Psoas muscle (tissue), 8 donors: ENCODE measurements at places on chromosomes 2 and 18. TPM values are rescaled to one million over a fixed set of nuclear protein-coding genes. Genes with fewer than 3 reads are reported as not detected.

- DNase-seq: no peak
- peaks cover 10% of the 10 kb centered on the region for H3K4me1 ChIP-seq
- no peak overlapping the region for H3K27ac ChIP-seq
- H3K4me3 ChIP-seq: no peak overlapping the region
- H3K27me3 ChIP-seq: no peaks in the 10 kb centered on the region
Observed at GRCh38 chr2:235049719-235050118, 97.9 kb downstream of the SH3BP4 start.

DNA sequence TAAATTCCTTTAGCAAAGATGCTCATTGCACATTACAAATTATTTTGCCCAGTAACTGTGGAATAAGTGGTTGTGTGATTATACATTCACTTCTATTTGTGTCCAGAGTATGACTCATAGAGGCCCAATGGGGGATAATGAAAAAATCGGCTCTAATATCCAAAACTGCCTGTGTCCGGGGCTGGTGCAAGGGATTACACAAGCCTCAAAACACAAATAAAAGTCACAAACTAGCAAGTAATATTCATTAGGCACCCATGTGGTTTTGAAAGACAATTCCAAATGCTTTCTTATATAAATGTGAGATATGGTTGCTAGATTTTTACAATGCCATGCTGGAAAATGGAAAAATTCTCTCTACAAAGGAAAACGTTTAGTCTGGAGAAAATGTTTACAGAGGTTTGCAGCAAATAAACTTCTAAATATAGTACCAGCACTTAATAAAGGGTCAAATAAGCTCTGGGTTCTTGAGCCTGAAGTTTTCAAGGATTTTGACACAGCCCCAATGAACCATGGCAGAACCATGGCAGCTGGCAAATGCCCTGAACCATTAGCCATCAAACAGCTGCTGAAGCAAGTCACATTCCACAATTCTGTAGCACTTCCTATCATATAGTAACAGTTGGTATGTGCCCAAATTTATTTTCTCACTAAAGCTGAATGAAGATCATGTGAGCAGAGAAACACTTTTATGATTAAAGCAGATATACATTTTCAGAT is 40.5 kb downstream of the IRS1 start:
- H3K4me3 ChIP-seq: peak overlapping the region; percentile 35
- peaks cover 71% of the 10 kb centered on the region for H3K4me1 ChIP-seq
- no peaks in the 10 kb centered on the region for H3K36me3 ChIP-seq

GRCh38 chr2:126496493-126496892 is 159.5 kb upstream of the GYPC start:
- no peak overlapping the region for H3K4me3 ChIP-seq
- H3K36me3 ChIP-seq: no peaks in the 10 kb centered on the region
- H3K27me3 ChIP-seq: no peaks in the 10 kb centered on the region

- no peak overlapping the region for H3K4me3 ChIP-seq
- H3K36me3 ChIP-seq: no peaks in the 10 kb centered on the region
- H3K4me1 ChIP-seq: peaks cover 12% of the 10 kb centered on the region
Observed at GRCh38 chr2:46229134-46230063, 67.8 kb upstream of the EPAS1 start.

DNA sequence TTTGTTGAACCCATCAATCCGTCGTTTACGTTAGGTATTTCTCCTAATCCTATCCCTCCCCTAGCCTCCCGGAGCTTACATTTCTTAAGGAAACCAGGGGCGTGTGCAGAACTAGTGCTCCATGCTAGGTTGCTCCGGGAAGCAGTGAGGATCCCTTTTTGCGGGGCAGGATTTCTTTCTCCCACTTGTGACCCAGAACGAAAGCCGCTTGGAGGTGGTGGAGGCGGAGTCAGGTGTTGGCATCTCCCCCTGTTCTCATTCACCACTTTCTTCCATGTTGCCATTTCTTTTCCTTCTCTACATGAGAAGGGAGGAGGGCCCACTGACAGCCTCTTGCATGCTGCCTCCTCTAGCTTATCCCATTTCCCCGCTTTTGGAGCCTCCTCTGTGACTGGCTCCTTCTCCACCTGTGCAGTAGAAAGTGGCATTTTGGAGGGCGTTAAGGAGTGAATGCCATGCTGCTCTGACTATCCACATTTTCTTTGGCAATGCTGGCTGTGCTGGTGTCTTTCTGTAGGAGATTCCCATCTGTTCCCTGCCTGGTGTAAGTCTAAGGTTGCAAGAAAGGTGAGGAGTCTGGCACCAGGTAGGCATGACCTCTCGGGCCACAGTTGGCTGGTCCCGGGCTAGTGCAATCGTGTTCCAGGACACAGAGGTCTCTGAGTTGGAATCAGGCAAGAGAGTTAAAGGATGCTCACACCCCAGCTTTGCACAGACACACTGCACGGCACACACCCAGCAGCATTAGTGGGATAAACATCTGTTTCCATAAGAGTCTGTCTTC is 89.5 kb downstream of the ACKR3 start:
- no peaks in the 10 kb centered on the region for H3K36me3 ChIP-seq
- H3K27me3 ChIP-seq: no peaks in the 10 kb centered on the region
- H3K27ac ChIP-seq: no peak overlapping the region

DNA sequence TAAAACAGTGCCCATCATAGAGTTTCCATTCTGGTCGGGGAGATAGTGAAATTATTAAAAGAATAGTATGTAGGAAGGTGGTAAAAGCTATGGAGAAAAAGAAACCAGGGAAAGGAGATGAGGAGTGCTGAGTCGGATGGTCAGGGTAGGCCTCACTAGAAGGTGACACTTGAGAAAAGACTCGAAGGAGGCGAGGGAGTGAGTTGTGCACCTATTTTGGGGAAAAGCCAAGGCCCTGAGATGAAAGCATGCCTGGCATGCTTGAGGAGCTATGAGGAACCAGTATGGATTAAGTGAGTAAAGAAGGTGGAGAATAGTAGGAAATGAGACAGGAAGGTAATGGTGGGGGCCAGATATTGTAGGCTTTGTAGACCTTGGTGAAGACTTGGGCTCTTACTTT is 7.3 kb upstream of the TTLL4 start:
- no peaks in the 10 kb centered on the region for H3K4me1 ChIP-seq
- H3K27ac ChIP-seq: no peak overlapping the region
- no peak for DNase-seq
- peaks cover 2% of the 10 kb centered on the region for H3K36me3 ChIP-seq
- H3K4me3 ChIP-seq: no peak overlapping the region

DNA sequence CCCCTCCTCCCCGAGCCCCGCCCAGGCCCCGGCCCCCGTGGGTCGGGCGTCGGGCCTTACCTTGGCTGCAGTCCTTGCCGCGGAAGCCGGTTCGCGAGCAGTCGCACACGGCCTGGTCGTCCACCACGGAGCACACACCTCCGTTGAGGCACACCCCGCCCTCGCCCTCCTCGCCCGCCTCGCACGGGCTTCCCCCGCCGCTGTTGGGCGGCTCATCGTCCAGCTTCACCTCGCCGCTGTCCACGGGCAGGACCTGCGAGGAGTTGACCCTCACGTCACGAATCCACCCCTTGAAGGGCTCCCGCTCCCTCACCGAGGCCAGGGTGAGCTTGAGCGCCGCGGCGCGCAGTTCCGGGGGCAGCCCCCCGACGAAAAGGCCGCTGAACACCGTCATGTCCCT is 4.5 kb downstream of the NRXN1 start:
- H3K4me1 ChIP-seq: no peaks in the 10 kb centered on the region
- peak; percentile 10 for DNase-seq
- H3K27ac ChIP-seq: no peak overlapping the region

DNA sequence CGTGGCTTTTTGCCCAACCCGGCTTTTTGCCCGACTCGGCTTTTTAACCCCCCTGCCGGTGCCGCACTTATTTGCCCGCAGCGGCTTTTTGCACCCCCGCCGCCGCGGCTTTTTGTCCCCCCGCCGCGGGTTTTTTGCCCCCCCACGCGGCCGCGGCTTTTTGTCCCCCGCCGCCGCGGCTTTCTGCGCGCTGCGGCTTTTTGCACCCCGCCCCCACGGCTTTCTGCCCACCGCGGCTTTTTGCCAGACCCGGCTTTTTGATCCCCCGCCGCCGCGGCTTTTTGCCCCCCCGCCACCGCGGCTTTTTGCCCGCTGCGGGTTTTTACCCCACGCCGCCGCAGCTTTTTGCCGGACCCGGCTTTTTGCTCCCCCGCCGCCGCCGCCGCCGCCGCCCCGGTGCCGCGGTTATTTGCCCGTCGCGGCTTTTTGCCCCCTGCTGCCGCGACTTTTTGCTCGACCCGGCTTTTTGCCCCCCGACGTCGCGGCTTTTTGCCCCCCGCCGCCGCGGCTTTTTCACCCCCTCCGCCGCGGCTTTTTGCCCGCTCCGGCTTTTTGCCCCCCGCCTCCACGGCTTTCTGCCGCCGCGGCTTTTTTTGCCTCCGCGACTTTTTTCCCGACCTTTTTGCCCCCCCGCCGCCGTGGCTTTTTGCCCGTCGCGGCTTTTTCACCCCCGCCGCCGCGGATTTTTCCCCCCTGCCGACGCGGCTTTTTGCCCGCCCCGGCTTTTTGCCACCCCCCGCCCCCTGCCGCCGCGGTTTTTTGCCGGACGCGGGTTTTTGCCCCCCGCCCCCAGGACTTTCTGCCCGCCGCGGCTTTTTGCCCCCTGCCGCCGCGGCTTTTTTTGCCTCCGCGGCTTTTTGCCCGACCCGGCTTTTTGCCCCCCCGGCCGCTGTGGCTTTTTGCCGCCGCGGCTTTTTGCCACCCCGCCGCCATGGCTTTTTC is 2786.5 kb downstream of the RPIA start:
- no peak overlapping the region for H3K27ac ChIP-seq
- DNase-seq: no peak
- H3K4me3 ChIP-seq: peak overlapping the region; percentile 67
- H3K36me3 ChIP-seq: no peaks in the 10 kb centered on the region
- H3K27me3 ChIP-seq: peaks cover 30% of the 10 kb centered on the region

DNA sequence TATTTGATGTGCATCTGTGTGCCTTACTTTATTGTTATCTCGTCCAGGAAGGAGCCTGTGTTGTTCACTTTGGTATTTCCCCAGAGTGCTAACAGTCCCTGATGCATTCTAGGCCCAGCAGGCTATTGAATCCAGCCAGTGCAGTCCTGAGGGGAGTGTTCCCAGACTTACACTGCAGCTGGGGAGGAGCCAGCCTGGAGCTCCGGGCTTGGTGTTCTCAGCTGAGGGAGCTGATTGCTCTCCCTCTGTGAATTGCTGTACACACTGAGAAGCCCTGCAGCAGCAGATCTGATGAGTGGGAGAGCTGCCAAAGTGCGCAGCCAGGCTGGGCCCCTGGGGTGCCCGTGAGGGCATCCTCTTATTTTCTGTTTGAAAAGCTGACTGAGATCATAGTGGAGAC is 159.2 kb downstream of the GALNT3 start:
- no peak overlapping the region for H3K4me3 ChIP-seq
- no peaks in the 10 kb centered on the region for H3K4me1 ChIP-seq
- H3K27ac ChIP-seq: no peak overlapping the region
- DNase-seq: no peak
- no peaks in the 10 kb centered on the region for H3K27me3 ChIP-seq
- no peaks in the 10 kb centered on the region for H3K36me3 ChIP-seq

DNA sequence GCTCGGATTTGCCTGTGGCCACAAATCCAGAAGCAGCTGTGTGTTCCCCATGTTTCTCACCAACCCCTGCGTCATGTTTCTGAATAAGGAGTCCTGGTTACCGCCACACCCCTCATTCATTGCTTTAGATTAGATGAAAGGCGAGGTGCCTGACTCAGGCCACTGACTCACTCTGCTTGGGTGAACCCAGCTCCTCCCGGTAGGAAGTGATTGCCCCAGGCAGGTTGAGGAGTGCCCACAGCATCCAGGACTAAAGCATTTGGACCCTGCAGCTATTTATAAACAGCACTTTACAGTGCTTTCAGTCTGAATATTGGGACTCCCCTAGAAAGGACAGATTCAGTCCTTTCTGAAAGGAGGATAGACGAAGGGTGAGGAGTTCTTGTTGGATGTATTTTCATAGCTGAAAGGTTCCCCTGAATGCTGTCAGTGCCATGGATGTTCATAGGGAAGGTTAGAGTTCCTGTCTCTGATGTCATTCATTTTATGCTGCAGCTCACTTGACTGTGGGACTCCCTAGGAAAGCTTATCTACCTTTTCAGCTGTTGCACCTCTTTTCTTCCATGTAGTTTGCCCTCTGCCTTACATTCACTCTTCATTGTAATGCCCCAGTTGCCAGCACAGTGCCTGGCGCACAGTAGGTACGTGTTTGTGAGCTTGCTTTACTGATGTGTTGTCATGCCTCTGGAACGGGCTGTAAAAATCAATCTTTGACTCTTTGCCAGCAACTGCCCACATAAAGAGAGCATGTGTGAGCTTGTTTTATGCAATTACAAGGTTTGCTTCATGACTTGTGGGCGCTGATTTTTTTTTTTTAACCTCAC is 14.9 kb downstream of the ITGA6 start:
- H3K36me3 ChIP-seq: no peaks in the 10 kb centered on the region
- no peaks in the 10 kb centered on the region for H3K27me3 ChIP-seq
- H3K4me3 ChIP-seq: no peak overlapping the region
- peaks cover 66% of the 10 kb centered on the region for H3K4me1 ChIP-seq
- peak; percentile 26 for DNase-seq

- DNase-seq: no peak
- H3K27me3 ChIP-seq: no peaks in the 10 kb centered on the region
- H3K36me3 ChIP-seq: no peaks in the 10 kb centered on the region
- no peak overlapping the region for H3K27ac ChIP-seq
- no peak overlapping the region for H3K4me3 ChIP-seq
Observed at GRCh38 chr2:150585221-150585971, 97.9 kb upstream of the RND3 start.

DNA sequence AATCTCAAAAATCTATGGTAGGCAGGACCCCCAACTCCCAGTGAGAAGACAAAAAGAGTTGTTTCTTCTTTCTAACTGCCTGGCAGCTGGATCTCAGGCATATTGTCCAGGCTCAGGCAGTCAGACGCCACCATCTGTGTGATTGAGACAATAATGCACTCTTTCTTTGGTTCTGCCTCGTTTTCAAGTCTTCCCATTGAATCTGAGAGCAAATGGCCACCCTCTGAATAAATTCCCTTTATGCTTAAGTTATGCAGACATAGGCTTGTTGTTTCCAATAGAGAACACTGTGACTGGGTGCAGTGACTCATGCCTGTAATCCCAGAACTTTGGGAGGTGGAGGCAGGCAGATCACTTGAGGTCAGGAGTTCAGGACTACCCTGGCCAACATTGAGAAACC is 15.3 kb upstream of the CD207 start:
- no peak for DNase-seq
- peaks cover 2% of the 10 kb centered on the region for H3K27me3 ChIP-seq
- H3K4me3 ChIP-seq: no peak overlapping the region
- no peaks in the 10 kb centered on the region for H3K36me3 ChIP-seq

DNA sequence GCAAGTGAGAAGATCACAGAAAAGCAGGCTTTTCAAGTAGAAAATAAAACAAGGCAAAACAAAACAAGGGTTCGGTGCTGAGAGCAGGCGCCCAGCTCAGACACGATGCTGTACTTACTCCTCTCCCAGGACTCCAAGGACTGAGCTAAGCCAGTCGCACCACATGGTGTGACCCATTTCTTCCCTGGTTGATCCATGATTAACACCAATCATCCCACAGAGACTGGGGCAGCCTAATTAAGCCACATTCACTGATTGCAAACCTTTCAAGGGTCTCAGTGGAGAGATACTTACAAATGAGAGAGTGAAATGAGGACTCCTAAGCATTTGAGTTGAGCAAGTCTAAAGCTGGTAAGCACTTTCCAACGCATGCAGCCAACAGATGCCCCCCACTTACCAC is 155.2 kb downstream of the MYO5B start:
- peaks cover 3% of the 10 kb centered on the region for H3K27me3 ChIP-seq
- no peak overlapping the region for H3K27ac ChIP-seq
- H3K36me3 ChIP-seq: no peaks in the 10 kb centered on the region
- H3K4me3 ChIP-seq: no peak overlapping the region
- DNase-seq: no peak
- no peaks in the 10 kb centered on the region for H3K4me1 ChIP-seq

Gene CFAP65
- polyA plus RNA-seq: not detected

Gene GCG
- polyA plus RNA-seq: not detected

Gene GPR39
- polyA plus RNA-seq: 0.05 TPM
